Activated CD8-positive, alpha-beta memory T cell treated with anti-CD3 and anti-CD28 coated beads, Interleukin-2, amount 50 U/mL, for 48 hours (primary cell): ENCODE measurements at places on chromosomes 2 and 18.
A peak's percentile ranks its signal among the peaks of the same experiment; 100 is the strongest.

DNA sequence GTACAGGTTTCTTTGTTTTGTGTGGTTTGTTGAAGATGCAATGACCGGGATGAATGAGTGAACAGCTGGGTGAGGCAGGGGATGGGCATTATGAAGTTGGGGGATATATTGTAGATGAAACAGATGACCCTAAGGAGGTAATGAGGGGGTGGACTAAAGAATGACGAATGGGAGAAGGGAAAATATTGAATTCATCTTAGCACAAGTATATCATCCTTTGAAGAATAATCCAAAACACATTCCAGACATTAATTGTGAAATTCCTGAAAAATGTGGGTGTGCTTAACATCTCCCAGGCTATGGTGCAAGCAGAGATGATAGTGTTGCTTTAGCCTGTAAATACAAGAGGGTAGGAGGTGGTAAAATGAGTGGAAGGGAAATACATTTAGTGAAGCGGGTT is 5.8 kb downstream of the CRIM1 start:
- DNase-seq = no peak

DNA sequence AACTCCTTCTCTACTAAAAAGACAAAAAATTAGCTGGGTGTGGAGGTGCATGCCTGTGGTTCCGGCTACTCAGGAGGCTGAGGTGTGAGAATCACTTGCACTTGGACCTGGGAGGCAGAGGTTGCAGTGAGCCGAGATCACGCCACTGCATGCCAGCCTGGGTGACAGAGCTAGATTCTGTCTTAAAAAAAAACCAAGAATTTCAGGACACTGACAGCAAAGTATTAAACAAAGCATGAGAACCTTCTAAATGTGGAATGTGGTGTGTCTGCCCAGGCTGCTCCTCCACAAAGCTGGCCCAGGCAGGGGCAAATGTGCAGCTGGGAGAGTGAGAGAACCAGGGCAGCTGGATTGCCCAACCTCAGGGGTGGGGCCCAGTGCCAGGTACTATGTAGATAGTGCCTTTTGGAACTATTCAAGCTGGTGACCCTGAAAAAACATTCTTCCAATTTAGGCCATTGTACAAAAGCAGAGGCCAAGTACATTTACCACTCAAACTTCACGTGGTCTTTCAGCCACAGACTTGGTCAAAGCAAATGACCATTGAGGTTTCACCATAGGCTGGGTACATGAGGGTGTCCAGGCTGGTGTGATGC is 6.7 kb upstream of the UGT1A5 start:
- no peak for DNase-seq

- no peak for DNase-seq
Observed at GRCh38 chr18:48569915-48570264, 31.1 kb downstream of the CTIF start.

GRCh38 chr2:212725180-212725579 is 186.6 kb upstream of the ERBB4 start:
- no peak for DNase-seq

- no peak for DNase-seq
Observed at GRCh38 chr2:19246496-19246895, 111.9 kb downstream of the OSR1 start.

- no peak for DNase-seq
Observed at GRCh38 chr2:154226931-154227330, 355.2 kb downstream of the GALNT13 start.

DNA sequence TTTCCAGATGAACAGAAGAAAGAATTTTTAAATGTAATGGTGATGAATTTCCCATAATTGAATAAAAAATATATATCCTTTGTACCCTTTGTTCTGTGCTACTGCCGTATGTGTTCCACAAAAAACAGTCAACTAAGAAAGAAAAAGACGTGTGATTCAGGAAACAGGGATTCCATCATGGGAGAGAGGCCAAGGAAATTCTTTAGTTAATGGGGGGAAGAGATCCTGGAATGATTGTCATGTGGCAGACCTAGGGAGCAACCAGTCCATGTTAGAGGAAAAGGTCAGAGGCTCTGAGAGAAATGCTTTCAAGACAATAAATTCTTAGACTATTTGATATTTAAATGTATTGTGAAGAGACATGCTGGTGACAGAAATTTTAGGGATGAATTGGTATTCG is 76.6 kb downstream of the CPO start:
- no peak for DNase-seq

- DNase-seq = peak; percentile 80
Observed at GRCh38 chr2:112626604-112627059, 19.1 kb upstream of the SLC20A1 start.

GRCh38 chr2:32931945-32932709 is 14.6 kb upstream of the LTBP1 start:
- DNase-seq = no peak

- DNase-seq = no peak
Observed at GRCh38 chr18:73047688-73048087, 179.9 kb upstream of the NETO1 start.

DNA sequence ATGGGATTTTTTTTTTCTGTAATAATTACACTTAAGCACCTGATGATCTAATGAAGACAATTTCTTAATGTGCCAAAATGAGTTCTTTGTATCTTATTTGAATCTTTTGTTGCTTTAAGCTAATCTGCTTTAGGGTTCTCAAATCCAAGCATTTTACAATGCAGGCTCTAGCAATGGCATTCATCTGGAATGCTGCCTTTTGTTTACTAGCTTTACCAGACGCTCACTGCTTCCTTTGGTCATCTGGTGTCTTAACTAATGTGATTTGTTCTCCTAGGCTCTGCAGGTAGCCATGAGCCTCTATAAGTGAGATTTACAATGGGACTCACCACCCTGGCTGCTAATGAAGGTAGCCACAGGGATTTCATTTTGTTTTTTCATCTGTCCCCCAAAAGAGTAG is 100.3 kb downstream of the GREB1L start:
- DNase-seq = no peak

DNA sequence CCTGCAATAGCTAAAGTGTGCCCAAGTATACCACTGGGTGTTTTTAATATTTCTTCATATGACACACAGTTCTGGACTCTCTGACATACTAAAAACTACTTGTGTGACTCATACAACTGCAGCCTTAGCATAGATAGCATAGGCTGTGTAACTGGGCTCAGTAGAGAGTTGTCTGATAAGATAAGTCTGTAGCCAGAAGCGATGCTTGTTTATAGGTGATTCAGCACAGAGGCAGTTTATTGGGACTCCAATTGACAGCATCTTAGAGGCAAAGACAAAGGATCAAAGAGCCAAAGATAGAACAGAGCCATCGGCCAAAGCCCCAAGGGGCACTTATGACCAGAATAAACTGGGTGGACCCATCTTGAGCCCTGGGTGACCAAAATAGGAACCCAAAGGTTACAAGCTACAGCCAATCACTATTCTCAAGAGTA is 42.3 kb downstream of the AAK1 start:
- no peak for DNase-seq

DNA sequence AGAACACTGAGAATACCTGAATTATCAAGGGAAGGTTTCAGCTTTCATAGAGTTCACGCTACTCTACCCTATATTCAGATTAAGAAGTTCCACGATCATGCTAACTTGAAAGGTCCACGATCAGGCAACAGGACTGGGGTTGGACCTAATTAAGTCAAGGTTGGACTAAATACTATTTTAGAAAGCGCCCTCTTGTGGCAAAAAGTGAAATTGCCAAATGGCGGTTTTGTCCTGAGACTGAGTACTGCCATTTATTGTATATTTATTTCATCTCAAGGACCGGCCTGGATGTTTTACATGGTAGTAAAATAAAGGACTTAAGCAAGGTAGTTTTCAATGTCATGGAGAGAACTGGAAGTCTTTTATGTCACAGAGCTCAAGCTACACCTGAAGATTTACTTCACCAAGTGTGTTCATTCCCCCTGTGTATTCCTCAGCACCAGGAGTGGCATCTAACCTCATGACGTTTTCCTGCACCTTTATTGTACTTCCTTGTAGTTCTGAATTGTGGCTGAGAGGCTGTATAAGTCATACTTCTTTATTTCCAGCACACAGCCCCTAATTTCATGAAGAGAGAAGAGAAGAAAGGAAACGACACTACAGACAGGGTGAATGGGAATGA is 56.8 kb downstream of the SRD5A2 start:
- DNase-seq = peak; percentile 82

GRCh38 chr2:29011418-29012060 is 30.4 kb downstream of the TOGARAM2 start:
- peak; percentile 78 for DNase-seq

DNA sequence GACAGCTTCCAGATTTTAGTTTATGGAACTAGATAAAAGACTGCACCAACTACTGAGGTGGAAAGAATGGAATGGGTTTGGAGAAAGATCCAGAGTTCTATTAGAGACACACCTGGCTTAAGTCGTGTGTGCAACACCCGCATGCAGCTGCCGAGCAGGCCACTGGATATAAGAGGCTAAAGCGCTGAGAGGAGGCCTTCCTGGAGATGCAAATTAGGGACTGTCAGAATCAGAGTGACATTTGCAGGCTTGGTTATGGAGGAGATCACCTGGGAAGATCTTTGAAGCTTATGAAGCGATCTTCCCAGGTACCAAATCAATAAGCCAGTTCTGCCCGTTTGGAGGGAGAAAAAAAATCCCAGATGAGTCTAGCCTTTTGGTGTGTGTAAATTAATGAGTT is 30.4 kb upstream of the KLHL29 start:
- no peak for DNase-seq
